ENCODE measurements at places on chromosomes 1 and 21.

DNA sequence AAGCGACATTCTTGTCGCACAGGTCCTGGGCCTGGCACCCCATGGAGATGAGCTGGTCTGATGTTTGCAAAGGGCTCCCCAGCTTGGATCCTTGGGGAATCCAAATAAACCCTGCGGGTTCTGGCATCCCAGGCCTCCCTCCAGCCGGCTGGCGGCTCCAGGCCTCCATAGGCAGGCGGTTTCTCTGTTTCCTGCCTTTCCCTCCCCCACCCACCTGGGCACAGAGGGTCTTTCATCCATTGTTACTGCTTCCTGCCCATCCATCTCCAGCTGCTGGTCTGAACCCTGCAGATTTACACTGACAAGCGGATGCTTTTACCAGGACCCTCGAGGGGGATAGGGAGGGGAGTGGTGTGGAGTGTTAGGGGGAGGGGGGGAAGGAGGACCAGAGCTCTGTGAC is 39.1 kb upstream of the ID3 start:
- no peak for DNase-seq

DNA sequence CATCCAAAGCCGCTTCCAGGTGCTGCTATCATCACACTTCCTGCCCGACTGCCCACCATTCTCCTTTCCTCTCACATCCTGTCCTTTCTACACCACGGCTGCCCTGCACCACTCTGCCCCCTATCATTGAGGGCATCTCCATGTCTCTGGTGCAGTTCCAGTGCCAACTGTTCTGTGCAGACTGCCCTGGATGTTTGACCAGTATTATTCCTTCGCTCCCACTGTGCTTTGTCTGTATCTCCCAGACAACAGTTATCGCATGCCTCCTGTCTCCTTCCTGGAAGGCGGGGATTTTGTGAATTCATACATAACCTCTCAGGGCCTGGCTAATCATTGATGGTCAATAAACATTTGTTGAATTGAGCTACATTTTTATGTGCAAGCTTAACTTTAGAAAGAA is 63.6 kb upstream of the GNG12 start:
- no peak for DNase-seq

DNA sequence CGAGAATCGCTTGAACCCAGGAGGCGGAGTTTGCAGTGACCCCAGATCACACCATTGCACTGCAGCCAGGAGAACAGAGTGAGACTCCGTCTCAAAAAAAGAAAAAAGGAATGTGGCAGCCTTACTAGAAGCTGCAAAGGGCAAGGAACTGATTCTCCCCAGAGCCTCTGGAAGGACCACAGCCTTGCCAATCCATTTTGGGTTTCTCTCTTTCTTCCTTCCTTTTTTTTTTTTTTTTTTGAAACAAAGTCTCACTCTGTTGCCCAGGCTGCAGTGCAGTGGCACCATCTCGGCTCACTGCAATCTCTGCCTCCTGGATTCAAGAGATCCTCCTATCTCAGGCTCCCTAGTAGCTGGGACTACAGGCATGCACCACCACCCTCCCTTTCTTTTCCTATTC is 9.9 kb upstream of the IFNGR2 start:
- no peak for DNase-seq

GRCh38 chr1:169236143-169236542 is 129.7 kb downstream of the ATP1B1 start:
- no peak for DNase-seq

DNA sequence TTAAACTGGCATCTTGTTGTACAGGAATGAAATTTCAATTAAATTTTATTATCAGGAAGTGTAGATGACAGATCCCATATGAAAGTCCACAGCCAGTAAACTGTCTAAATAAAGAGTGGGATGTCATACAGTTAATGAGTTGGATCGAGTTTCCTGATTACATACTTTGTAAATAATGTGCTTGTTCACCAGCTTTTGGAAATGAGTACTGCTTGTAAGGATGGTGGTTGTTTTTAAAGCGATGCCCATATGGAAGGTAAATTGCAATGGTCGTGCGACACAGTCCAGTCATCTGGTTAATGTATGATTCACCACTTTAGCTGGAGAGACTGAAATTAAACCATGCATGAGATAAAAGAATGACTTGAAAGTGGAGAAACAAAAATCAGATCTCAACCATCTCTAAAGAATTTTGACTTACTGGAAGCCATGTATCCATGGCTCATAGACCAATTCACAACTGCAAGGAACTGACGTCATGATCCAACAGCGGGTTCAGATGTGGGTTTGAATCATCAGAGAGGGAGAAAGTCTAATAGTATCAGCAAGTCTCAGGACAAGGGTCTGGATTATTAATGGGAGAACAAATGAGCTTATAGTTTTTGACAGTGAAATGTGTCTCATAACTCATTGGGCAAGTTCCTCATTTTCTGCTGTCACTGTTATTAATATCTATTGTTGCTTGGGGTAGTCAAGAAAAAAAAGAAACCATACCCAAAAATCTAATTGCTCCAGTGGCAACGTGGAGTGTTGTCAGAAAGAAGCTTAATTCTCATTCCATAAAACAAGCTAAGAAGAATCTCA is 49.0 kb downstream of the MAP10 start:
- peak; percentile 90 for DNase-seq

DNA sequence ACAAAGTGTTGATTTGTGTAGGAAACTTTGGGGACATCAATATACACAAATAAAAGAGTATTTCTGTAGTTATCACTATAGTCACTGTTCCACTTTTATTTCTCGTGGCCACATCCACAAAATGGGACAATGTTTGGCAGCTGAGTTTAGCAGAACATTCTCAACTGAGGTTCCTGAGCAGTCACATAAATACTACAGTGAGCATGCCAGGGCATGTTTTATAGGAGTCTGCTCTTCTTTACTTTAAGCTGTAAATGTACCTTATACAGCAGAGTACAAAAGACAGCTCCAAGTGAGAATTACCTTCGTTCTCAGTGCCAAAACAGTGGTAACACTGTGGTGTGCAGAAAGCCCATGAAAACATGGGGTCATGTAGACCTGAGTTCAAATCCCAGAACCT is 5.0 kb downstream of the BTG3 start:
- DNase-seq, result no peak
